IMR-90 (cell line): ENCODE measurements at places on chromosomes 16 and 17. TPM values are rescaled to one million over a fixed set of nuclear protein-coding genes. Genes with fewer than 3 reads are reported as not detected.

DNA sequence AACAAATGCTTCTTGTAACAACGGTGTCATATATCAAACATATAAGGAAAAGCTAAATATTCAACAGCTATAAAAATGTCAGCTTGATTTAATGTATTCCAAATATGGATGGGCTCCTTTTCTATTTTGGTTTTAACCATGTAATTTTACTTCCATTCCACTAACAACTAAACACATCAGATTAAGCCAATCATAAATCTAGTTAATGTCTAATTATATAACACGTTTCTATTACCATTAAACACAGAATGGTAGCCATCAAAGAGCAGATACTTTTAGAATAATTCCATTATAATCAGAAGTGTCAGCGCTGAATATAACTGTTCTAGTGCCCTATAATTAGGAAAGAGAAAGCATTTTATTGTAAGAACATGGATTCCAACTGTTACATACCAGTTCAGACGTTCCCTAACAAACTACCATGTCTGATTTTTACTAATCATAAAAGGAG lies 10.0 kb downstream of the CMC2 start:
- DNase-seq, result no peak

DNA sequence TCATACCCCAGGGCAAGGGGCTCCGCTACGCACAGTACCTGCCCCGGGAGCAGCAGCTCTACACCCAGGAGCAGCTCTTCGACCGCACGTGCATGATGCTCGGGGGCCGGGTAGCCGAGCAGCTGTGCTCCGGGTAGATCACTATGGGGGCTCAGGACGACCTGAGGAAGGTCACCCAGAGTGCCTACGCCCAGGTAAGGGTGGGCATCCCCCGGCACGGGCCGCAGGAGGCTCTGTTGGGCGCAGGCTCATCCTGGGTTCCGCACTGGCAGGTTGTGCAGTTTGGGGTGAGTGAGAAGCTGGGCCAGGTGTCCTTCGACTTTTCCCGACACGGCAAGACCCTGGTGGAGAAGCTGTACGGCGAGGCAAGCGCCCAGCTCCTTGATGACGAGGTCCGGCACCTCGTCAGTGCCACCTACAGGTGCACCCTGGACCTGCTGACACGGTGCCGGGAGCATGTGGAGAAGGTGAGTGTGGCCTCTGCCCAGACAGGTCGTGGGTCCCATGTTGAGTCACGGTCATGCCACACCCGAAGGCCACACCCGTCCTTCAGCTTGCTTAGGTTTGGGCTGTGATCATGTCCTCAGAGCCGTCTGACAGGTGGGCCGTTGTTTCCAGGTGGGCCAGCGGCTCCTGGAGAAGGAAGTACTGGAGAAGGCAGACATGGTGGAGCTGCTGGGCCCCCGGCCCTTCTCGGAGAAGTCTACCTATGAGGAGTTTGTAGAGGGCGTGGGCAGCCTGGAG lies 19.3 kb downstream of the DBNDD1 start:
- no peak for DNase-seq

SMPD3 gene
- not detected in 2 replicates for total RNA-seq

NXN gene
- 52.5 and 52.8 TPM in 2 replicates for total RNA-seq

- no peak for DNase-seq
Measured at GRCh38 chr16:62644030-62644812, 608.0 kb upstream of the CDH8 start.

GRCh38 chr17:49018116-49018612 lies 21.0 kb downstream of the IGF2BP1 start:
- no peak for DNase-seq

DNA sequence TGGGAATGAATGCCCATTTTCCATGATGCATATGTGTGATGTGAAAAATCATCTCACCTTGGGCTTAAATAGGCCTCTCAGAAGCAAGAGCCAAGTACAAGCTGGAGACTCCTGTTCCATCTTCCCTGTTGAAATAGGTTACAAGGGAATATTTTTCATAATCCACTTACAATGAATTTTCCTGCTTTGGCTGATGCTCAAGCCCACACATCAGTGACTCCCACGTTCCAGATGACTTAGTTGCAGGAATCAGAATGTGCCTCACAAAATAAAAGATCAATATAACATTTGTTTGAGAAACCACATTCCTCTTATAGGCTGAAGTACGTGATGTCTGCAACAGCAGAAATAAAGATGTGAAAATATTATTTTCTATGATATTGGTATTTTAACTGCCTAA lies 24.1 kb downstream of the ANKFN1 start:
- DNase-seq, result no peak

RDM1 gene
- total RNA-seq, result 0.18 TPM in 1 of 2 replicates, not detected in the other

PRR35 gene
- total RNA-seq, result not detected in 2 replicates

DNA sequence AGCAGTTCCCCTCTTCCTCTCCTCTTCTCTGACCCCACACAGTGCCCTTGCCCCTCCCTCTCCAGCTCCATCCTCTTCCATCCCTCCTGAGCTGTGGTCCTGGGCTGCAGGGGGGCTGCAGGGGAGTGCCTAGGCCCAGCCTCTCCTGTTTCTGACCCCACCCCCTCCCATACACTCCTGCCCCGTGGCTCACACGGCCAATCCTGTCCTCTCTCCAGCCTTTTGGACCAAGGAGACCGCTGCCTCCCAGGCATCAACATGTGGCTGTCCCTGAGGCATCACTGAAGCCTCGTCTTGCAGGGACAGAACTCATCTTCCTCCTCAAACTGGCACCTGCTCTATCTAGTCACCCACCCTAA lies 6.7 kb downstream of the CLUH start:
- no peak for DNase-seq

DNA sequence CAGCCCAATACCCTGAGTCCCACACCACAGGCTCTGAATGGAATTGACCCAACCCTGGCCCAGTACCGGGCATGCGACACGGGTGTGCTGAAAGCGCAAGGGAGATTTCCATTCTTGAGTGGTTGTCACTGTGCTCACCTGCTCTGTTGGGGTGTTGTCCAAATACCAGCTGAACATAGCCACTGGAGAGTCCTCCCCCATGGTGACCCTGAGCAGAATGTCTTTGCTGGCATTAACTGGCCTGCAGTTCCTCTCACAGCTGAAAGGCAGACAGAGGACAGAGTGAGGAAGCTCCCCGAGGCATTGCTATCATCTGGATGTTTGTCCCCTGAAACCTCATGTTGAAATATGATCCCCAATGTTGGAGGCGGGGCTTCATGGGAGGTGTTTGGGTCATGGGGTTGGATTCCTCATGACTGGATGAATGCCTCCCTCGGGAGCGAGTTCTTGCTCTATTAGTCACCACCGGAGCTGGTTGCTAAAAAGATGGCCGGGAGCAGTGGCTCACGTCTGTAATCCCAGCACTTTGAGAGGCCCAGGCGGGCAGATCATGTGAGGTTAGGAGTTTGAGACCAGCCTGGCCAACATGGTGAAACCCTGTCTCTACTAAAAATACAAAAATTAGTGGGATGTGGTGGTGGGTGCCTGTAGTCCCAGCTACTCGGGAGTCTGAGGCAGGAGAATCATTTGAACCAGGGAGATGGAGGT lies 57.3 kb upstream of the BCO1 start:
- peak; percentile 97 for DNase-seq

DNA sequence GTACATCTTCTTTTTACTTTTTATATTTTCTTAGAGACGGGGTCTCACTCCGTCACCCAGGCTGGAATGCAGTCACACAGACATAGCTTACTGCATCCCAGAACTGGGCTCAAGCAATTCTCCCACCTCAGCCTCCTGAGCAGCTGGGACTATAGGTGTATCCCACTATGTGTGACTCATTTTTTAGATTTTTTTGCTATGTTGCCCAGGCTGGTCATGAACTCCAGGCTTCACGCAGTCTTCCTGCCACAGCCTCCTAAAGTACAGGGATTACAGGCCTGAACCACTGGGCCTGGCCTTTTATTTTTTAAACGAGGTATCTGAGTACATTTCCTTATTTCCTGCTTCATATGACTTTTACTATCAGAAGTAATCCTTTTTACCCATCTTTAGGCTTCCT lies 48.0 kb downstream of the GLG1 start:
- no peak for DNase-seq

- no peak for DNase-seq
Measured at GRCh38 chr16:31400191-31400590, 7.1 kb downstream of the ITGAD start.

GRCh38 chr16:87765473-87765775 lies 362 bp downstream of the KLHDC4 start:
- DNase-seq, result peak; percentile 7

DNA sequence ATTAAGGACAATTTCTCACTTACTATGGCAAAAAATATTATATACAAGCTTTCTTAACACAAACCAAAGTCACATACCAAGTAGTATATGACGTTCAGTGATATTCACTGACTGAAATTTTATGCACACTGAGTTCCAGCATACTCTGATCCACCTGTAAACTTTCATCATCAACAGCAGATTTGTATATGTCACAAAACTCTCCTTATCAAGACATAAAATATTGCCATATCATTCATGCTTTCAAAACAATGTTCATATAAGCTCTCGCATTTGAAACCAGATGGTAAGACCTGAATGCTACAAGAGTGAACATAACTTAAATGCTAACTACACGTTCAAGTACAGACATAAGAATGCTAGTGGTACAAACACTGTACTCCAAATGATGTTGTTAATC lies 46.7 kb downstream of the GNA13 start:
- DNase-seq, result no peak

KRT10 gene
- 0.18 and 1.1 TPM in 2 replicates for total RNA-seq

- DNase-seq, result no peak
Measured at GRCh38 chr16:50445621-50446555, 77.1 kb upstream of the BRD7 start.

NPTX1 gene
- total RNA-seq, result 20.8 and 23.3 TPM in 2 replicates

- DNase-seq, result peak; percentile 38
Measured at GRCh38 chr17:46865100-46865499, 13.7 kb downstream of the WNT9B start.

GUCY2D gene
- total RNA-seq, result not detected in 2 replicates

- no peak for DNase-seq
Measured at GRCh38 chr17:77491921-77492445, 351.2 kb downstream of the SEC14L1 start.

GRCh38 chr17:77952368-77952767 lies 6.1 kb upstream of the TNRC6C start:
- DNase-seq, result no peak

DNA sequence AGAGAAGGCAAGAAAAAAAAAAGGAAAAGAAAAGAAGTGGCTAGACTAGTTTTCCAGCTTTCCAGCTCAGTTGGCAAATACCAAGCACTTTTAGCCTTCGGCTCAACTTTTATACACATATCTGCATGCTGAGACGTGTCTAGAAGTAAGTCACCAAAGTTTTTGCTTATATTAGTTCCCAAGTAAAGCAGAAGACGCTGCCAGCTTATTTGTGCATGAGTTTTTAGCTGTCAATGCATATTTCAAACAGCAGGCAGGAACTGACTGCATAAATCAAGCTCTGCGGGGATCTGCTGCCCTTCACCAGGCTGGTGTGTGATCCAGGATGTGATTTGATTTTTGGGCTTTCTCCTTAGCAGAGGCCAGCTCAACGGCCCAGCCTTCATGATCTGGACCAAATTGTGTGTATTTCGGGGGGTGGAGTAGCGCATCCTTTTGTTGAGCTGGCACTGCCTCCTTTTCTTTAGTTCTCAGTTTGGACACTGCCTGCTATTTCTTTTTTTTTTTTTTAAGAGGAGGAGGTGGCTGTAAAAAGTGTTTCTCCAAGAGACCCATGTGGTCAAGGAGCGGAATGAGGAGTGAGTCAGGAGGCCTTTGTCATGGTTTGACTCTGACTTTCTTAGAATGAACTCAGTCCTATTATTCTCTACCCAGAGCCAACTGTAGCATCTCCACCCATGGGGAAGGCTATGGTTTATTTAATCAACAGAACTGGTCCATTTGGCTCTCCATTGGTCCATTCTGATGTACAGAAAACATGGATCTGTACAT lies 162.6 kb upstream of the XYLT1 start:
- no peak for DNase-seq

DNA sequence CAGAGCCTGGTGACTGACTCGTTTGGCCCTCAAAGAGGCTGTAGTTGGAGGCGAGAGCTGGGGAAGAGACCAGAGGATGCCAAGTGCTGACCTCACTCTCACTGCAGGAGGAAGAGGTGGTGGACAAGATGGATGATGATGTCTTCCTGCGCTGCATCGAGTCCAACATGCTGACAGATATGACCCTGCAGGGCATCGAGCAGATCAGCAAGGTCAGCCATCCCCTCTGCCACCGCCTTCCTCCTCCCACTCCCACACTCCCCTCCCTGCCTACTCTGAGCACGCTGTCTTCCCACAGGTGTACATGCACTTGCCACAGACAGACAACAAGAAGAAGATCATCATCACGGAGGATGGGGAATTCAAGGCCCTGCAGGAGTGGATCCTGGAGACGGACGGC lies 26.9 kb downstream of the POLR2A start:
- peak; percentile 21 for DNase-seq

- no peak for DNase-seq
Measured at GRCh38 chr17:13395862-13396261, 205.9 kb downstream of the HS3ST3A1 start.

GRCh38 chr17:45628019-45628418 lies 137.5 kb upstream of the PLEKHM1 start:
- DNase-seq, result no peak

- no peak for DNase-seq
Measured at GRCh38 chr17:80727409-80727755, 182.7 kb downstream of the RPTOR start.

CSNK1D gene
- 38.3 and 47.1 TPM in 2 replicates for total RNA-seq

CHST4 gene
- under 0.01 TPM in 1 of 2 replicates, not detected in the other for total RNA-seq

TBC1D3H gene
- not detected in 2 replicates for total RNA-seq

DNA sequence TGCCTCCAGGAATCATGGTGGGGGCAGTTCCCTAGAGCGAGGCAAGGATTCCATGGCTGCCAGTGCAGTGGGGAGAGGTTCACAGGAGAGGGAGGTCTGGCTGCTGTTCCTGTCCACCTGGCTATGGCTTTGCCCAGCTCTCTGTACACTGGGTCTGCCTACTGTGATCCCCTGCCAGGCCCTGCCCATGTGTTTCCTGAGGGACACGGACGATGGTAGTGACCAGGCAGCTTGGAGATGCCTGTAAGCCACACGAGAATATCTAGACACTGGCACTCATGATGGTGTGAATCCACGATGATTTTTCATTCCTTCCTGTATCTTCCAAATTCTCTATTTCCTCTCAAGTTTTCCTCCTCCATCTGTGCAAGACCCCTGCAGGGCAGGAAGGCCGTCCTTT lies 11.1 kb downstream of the C1QTNF8 start:
- DNase-seq, result no peak

- no peak for DNase-seq
Measured at GRCh38 chr17:19457830-19458271, 46.8 kb downstream of the RNF112 start.

GRCh38 chr16:51418258-51418657 lies 267.2 kb upstream of the SALL1 start:
- DNase-seq, result no peak

TM4SF5 gene
- total RNA-seq, result not detected in 2 replicates
